Natural killer cell treated with Interleukin-12 subunit alpha and Interleukin-12 subunit beta and Interleukin-15 and Interleukin-18, amount 100 ng/mL, for 72 hours (primary cell): ENCODE measurements at places on chromosomes 7 and 10.

DNA sequence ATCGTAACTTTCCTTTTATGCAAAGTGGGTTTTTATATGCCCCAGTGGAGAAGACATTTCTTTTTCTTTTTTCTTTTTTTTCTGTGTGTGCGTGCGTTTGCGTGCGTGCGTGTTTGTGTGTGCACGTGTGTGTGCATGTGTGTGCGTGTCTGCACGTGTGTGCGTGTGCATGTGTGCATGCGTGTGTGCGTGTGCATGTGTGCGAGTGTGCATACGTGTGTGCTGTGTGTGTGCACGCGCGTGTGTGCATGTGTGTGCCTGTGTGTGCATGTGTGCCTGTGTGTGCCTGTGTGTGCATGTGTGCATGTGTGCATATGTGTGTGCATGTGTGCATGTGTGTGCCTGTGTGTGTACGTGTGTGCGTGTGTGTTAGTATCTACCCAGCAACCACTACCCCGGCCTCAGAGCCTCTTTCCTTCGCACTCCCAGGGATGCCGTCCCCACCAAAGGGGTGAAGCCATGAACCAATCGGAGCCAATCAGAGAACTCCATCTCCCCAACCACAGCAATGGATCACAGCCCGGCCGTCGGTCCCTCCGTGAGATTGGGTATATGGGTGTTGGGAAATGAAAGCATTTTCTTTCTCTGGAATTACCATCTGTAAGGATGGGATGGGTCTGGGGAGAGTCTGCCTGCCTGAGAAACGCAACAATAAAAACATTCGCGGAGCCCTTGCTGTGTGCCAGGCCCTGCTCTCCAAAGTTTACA is 92.3 kb downstream of the ELFN1 start:
- H3K27me3 ChIP-seq: peaks cover 2% of the 10 kb centered on the region
- no peaks in the 10 kb centered on the region for H3K36me3 ChIP-seq
- no peaks in the 10 kb centered on the region for H3K4me1 ChIP-seq
- H3K4me3 ChIP-seq: no peak overlapping the region
- no peak overlapping the region for H3K27ac ChIP-seq

DNA sequence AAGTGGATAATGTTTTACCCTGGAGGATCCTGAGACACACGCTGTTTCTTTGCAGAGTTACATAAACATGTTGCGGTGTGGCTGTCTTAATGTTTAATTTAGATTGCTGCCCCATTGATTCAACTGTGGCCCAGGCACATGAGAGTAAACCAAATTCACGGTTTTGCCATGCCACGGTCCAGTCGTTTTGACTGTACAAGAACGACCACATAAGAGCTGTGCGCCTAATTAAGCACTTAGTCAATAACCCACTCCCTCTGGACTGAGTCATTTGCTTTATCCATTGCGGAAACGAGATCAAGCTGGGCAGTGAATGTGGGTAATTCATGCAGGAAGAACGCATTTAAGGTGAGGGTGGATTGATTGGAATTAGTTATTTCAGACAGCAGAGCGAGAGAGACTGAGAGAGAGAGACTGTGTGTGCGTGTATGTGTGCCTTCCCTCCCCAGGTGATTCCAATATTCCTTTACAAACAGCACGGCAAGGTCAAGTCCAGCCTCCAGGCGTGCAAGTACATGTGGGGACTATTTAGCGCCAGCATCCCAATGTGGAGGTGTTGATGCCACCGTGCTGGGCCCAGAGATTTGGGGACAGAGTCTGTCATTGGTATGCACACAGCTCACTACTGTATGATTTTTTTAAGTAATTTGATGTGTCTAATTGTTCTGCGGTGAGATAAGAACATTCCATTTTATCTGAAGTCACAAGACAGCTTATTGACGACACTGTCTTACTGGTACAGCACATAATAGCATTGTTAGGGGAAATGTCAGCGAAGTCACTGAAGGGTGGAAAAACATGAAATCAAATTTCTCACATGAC is 8.4 kb upstream of the TEX36 start:
- no peak overlapping the region for H3K4me3 ChIP-seq
- no peaks in the 10 kb centered on the region for H3K36me3 ChIP-seq
- H3K27ac ChIP-seq: no peak overlapping the region
- H3K27me3 ChIP-seq: peaks cover 8% of the 10 kb centered on the region
- DNase-seq: no peak

GRCh38 chr7:128938544-128939074 is 882 bp downstream of the IRF5 start:
- no peaks in the 10 kb centered on the region for H3K36me3 ChIP-seq
- no peak for DNase-seq
- peak overlapping the region; percentile 67 for H3K27ac ChIP-seq
- H3K27me3 ChIP-seq: peaks cover 8% of the 10 kb centered on the region
- H3K4me1 ChIP-seq: peaks cover 32% of the 10 kb centered on the region
- H3K4me3 ChIP-seq: peak overlapping the region; percentile 90

DNA sequence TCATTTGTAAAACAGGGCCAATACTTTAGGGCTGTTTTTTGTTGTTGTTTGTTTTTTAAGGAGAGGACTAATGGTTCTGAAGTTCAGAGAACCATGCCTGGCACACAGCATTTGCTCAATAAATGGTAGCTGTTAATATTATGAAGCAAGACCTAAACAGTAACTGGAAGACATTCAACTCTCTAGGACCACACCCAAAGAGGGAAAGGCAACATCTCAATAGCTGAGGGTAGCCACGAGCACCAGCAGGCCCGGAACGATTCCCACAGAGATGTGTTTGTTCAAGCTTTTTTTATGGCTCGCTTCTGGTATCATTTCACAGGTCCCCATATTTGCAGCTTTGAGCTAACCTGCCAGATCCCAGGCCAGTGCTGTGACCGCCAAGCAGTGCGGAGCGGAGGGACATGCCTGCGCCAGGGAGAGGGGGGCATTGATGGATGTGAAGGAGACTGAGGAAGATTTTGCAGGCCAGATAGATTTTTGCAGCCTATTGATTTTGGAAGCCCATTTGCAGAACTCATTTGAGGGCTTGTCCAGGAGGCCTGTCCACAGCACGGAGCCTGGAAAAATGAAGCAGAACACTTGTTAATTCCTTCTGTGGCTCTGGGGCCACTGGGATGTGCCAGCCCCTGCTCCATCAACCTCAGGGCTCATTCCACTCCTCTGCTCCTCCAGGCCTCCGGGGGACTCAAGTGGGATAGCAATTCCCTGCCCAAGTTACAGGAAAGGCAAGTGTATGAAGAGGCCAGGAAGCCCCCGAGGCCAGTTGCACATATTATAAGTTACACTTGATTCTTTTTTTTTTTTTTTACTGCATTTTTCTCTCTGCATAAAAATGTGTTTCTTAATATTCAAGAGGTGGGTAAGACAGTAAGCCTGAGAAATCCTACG is 57.3 kb upstream of the FGFR2 start:
- no peak for DNase-seq
- no peak overlapping the region for H3K4me3 ChIP-seq
- no peak overlapping the region for H3K27ac ChIP-seq
- no peaks in the 10 kb centered on the region for H3K36me3 ChIP-seq
- H3K27me3 ChIP-seq: peaks cover 8% of the 10 kb centered on the region
- H3K4me1 ChIP-seq: no peaks in the 10 kb centered on the region
